Naive thymus-derived CD8-positive, alpha-beta T cell (primary cell): ENCODE measurements at places on chromosomes 12 and 14.

- H3K4me3 ChIP-seq: peak overlapping the region; percentile 85
- DNase-seq: no peak
- H3K36me3 ChIP-seq: peaks cover 3% of the 10 kb centered on the region
Measured at GRCh38 chr14:73236752-73237218, 521 bp upstream of the PAPLN start.

GRCh38 chr12:104738776-104739642 lies 219.1 kb downstream of the SLC41A2 start:
- no peaks in the 10 kb centered on the region for H3K27me3 ChIP-seq
- H3K36me3 ChIP-seq: no peaks in the 10 kb centered on the region
- peak overlapping the region; percentile 27 for H3K27ac ChIP-seq
- DNase-seq: no peak
- peaks cover 84% of the 10 kb centered on the region for H3K4me1 ChIP-seq
- H3K4me3 ChIP-seq: no peak overlapping the region

DNA sequence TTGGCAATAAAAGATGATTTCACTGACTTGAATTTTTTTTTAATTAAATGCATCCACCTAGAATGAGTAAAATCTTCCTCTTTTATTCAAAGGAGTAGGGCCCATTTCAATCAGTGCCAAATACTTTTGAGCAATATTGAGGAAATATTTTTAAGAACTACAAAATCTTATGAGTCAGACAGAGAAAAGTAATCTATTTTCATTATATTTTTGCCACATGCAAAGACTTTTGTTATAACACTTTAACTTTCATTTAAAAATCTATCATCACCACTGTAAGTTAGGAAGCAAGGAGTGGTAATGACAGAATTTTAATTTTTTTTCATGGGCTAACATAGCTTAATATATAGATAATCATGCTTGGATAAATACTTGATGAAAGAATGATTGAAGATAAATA lies 345.2 kb upstream of the KITLG start:
- no peak overlapping the region for H3K27ac ChIP-seq
- H3K4me1 ChIP-seq: no peaks in the 10 kb centered on the region
- no peak overlapping the region for H3K4me3 ChIP-seq
- H3K27me3 ChIP-seq: peaks cover 4% of the 10 kb centered on the region
- H3K36me3 ChIP-seq: no peaks in the 10 kb centered on the region
- no peak for DNase-seq

DNA sequence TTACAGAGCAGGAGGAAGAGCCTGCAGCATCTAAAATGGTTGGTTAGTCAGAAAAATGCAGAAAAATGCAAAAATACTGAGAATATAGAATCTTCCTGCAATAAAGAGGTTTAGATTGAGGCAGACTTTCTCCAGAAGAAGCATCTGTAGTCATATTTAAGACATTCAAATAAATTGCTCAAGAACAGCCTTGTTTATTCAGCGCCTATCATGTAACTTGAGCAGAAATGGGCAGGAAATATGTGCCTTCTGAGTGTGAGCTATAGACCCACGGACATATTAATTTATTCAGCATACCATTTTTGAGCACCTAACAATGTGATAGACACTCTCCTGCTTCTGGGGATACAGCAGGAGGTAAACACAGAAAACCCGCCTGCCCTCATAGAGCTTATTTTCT lies 102.0 kb upstream of the HIF1A start:
- peaks cover 46% of the 10 kb centered on the region for H3K4me1 ChIP-seq
- H3K4me3 ChIP-seq: no peak overlapping the region
- no peak overlapping the region for H3K27ac ChIP-seq
- no peaks in the 10 kb centered on the region for H3K36me3 ChIP-seq

DNA sequence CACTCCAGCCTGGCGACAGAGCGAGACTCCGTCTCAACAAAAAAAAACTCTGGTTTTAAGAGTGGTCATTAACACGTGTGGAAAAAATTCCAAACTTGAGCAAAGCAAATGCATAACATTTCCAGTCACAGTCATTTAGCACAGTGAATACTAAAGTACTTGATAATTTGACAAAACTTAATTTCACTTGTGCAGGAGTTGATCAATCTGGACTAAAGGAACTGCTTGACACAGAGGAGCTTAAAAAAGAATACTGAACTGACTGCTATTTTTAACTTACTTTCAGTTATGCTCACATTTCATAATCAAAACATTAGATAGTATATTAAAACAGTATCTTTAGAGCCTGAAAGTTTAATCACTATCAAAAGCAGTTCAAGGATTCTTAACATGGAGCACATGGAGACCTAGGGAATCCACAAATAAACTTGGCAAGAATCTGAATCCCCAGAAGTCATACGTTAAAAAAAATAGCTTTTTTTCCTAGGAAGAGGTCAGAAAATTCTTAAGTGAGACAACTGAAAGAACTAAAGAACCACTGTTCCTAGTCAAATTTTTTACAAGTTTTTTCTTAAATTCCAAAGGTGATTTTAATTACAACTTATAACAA lies 7.4 kb downstream of the UBE2N start:
- DNase-seq: no peak
- H3K4me3 ChIP-seq: no peak overlapping the region
- H3K4me1 ChIP-seq: peaks cover 37% of the 10 kb centered on the region
